Hepatocyte (in vitro differentiated cells): ENCODE measurements at places on chromosomes 2 and 18.

DNA sequence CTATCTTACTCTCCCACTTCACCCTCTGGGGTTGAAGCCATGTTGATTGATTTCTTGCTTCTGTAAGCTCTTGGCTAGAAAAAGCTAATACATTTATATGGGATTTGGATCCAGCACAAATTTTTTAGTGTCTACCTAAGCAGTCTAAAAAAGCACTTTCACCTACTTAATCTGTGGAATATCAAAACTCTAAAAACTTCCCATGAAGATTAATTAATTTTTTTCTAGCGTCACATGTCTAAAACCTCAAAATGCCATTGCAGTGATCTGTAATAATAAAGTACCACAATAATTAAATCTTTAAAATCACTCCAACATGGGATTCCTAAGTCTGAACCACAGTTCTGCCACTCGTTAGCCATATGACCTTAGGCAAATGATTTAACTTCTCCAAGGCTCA lies 180.1 kb downstream of the EN1 start:
- no peaks in the 10 kb centered on the region for H3K36me3 ChIP-seq
- DNase-seq: no peak
- peaks cover 11% of the 10 kb centered on the region for H3K4me1 ChIP-seq
- no peaks in the 10 kb centered on the region for H3K27me3 ChIP-seq
- H3K27ac ChIP-seq: no peak overlapping the region

GRCh38 chr18:2825613-2826175 lies 21.1 kb upstream of the EMILIN2 start:
- DNase-seq: peak; percentile 26
- H3K4me3 ChIP-seq: no peak overlapping the region
- H3K36me3 ChIP-seq: no peaks in the 10 kb centered on the region
- H3K4me1 ChIP-seq: no peaks in the 10 kb centered on the region
- no peaks in the 10 kb centered on the region for H3K27me3 ChIP-seq
- no peak overlapping the region for H3K27ac ChIP-seq

GRCh38 chr2:121890041-121890440 lies 134.6 kb downstream of the TSN start:
- H3K36me3 ChIP-seq: no peaks in the 10 kb centered on the region
- no peak overlapping the region for H3K27ac ChIP-seq
- DNase-seq: no peak
- H3K4me1 ChIP-seq: no peaks in the 10 kb centered on the region
- no peaks in the 10 kb centered on the region for H3K27me3 ChIP-seq

DNA sequence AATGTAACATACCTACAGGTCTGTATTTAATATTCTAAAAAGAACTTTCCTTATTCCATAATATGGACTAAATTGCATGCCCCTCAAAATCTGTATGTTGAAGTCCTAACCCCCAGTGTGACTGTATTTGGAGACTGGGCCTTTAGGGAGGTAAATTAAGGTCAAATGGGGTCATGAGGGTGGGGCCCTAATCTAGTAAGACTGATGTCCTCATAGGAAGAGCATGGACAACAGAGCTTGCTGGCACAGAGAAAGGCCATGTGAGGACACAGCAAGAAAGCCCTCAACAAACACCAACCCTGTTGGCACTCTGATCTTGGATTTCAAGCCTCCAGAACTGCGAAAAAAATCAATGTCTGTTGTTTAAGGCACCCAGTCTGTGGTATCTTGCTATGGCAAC lies 18.6 kb downstream of the SF3B1 start:
- H3K27ac ChIP-seq: no peak overlapping the region
- H3K4me3 ChIP-seq: no peak overlapping the region
- H3K4me1 ChIP-seq: no peaks in the 10 kb centered on the region

DNA sequence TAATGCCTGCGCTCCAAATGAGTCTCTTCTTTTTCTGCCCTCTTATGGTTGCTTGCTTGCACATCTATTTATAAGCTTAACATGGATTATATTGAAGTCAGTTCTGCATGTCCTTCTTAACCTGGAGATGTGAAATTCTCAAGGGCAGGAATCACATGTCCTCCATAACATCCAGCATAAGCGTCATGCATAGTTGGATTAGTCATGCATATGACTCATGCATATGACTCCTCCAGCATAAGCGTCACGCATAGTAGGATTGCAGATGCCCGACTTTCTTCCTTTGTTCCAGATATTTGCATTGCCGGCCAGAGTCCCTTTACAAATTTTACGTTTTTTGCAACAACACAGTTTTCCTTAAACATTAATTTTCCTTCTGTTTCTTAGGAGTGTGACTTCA lies 308.6 kb downstream of the TGIF1 start:
- no peaks in the 10 kb centered on the region for H3K4me1 ChIP-seq
- no peak for DNase-seq
- no peaks in the 10 kb centered on the region for H3K36me3 ChIP-seq
- no peaks in the 10 kb centered on the region for H3K27me3 ChIP-seq
- H3K27ac ChIP-seq: no peak overlapping the region
- H3K4me3 ChIP-seq: no peak overlapping the region

DNA sequence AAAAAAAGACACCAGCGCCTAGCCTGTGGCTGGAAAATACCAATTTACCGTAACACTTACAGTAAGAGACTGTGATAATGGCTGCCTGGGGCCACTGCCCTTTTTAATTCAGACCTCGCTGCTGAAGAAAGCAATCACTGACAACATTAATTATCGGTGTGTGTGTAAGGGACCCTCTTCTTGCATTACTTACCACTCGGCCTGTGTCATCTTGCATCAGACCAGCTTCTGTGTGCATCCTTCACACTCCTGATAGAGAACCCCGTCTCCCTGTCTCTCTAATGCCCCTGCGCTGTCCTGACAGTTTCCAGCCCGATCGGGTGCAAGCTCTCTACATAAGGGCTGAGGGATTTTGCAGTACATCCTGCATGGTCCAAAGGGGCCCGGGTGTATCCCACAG lies 124.4 kb downstream of the ZNF516 start:
- H3K36me3 ChIP-seq: no peaks in the 10 kb centered on the region
- H3K27ac ChIP-seq: no peak overlapping the region
- DNase-seq: no peak
- H3K4me1 ChIP-seq: no peaks in the 10 kb centered on the region
- no peak overlapping the region for H3K4me3 ChIP-seq
- no peaks in the 10 kb centered on the region for H3K27me3 ChIP-seq

DNA sequence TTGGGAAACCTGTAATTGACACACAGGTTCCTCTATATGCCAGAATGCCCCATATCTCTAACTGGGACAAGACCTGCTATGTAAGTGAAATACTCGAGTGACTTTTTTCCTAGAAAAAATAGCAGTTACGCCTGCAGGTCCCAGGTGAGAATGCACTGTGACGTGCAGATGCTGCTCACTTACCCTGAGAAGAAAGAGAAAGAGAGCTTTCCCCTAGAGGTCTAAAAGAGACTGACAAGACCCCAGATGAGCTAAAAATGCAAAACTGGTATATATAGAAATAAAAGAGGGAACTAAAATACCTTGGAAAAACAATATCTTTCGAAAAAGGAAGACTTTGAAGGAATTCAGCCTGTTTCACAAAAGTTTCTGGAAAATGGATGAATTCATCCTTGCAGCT lies 383.0 kb upstream of the DCC start:
- H3K4me1 ChIP-seq: no peaks in the 10 kb centered on the region
- no peak overlapping the region for H3K4me3 ChIP-seq
- DNase-seq: no peak

GRCh38 chr2:3476321-3476984 lies 42.9 kb downstream of the ADI1 start:
- DNase-seq: no peak
- no peaks in the 10 kb centered on the region for H3K36me3 ChIP-seq
- H3K27me3 ChIP-seq: no peaks in the 10 kb centered on the region
- H3K4me1 ChIP-seq: no peaks in the 10 kb centered on the region
- no peak overlapping the region for H3K4me3 ChIP-seq

DNA sequence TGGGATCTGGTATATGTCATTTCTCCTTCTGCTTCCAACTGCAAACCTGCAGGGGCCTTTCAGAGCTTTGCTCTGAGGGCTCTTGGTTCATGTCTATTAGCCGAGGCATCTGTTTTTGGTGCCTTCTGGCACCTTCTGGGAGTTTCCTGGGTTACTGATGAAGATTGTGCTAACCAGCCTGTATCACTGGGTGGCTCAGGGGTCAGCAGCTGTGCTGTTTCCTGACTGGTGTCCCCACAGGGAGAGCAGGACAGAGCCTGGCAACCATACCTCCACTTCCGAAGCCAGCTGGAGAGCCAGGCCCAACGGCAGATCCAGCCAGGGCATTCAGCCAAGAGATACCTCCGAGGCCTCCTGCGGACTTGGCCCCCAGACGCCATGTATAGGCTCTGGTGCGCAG lies 17.5 kb downstream of the KIAA2012 start:
- no peak for DNase-seq
- no peak overlapping the region for H3K4me3 ChIP-seq
- no peak overlapping the region for H3K27ac ChIP-seq
- no peaks in the 10 kb centered on the region for H3K4me1 ChIP-seq
- H3K27me3 ChIP-seq: no peaks in the 10 kb centered on the region

DNA sequence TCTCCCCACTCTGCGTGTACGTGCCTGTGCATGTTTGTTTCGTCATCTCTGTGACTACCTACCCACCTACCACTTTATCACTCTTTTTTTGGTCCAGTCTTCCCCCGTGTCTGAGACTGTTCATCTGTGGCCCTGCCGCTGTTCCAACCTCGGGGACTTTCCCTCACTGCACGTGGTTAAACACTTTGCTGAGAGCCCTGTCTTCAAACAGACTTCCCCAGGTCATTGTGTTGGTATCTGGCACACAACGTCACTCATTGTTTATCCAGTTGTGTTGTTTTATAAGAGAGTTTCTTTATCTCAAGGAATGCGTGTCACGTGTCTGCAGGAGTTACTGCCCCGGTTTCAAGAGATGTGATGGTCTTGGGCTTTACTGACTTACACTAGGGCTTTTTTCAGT lies 262.0 kb upstream of the RASGRP3 start:
- peak overlapping the region; percentile 37 for H3K27ac ChIP-seq
- H3K27me3 ChIP-seq: no peaks in the 10 kb centered on the region
- DNase-seq: peak; percentile 55
- no peak overlapping the region for H3K4me3 ChIP-seq
- H3K36me3 ChIP-seq: no peaks in the 10 kb centered on the region
